RKO (cell line): ENCODE measurements at places on chromosomes 3 and 15.
A peak's percentile ranks its signal among the peaks of the same experiment; 100 is the strongest.

- no peak for DNase-seq
Measured at GRCh38 chr3:52714335-52715302, 8.7 kb downstream of the SPCS1 start.

- no peak for DNase-seq
Measured at GRCh38 chr15:64695561-64695992, 79.8 kb downstream of the RBPMS2 start.

- DNase-seq: no peak
Measured at GRCh38 chr3:5428607-5429516, 241.4 kb downstream of the EDEM1 start.

- no peak for DNase-seq
Measured at GRCh38 chr3:72906154-72906553, 18.3 kb downstream of the GXYLT2 start.

GRCh38 chr15:93703092-93703739, 528.1 kb upstream of the MCTP2 start:
- no peak for DNase-seq

GRCh38 chr3:176954517-176954916, 242.8 kb downstream of the TBL1XR1 start:
- no peak for DNase-seq

- DNase-seq: no peak
Measured at GRCh38 chr3:148881286-148881685, 16.2 kb downstream of the CPA3 start.

GRCh38 chr3:47280519-47280918, 2.1 kb downstream of the KIF9 start:
- DNase-seq: no peak

GRCh38 chr15:79773128-79773527, 123.7 kb downstream of the MTHFS start:
- DNase-seq: no peak

DNA sequence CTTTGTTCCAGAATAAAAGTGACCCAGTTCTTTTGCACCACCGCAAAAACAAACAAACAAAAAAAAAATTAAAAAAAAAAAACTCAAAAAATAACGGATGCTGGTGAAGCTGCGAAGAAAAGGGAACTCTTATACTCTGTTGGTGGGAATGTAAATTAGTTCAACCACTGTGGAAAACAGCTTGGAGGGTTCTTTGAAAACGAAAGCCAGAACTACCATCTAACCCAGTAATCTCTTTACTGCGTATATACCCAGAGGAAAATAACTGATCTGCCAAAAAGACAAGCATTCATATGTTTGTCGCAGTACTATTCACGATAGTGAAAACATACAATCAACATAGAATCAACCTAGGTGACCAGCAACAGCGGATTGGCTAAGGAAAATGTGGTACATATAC, 298.9 kb upstream of the CBLB start:
- no peak for DNase-seq

GRCh38 chr15:78072080-78072892, 5.2 kb downstream of the TBC1D2B start:
- DNase-seq: no peak

GRCh38 chr3:56989169-56989976, 71.1 kb upstream of the SPATA12 start:
- DNase-seq: no peak

DNA sequence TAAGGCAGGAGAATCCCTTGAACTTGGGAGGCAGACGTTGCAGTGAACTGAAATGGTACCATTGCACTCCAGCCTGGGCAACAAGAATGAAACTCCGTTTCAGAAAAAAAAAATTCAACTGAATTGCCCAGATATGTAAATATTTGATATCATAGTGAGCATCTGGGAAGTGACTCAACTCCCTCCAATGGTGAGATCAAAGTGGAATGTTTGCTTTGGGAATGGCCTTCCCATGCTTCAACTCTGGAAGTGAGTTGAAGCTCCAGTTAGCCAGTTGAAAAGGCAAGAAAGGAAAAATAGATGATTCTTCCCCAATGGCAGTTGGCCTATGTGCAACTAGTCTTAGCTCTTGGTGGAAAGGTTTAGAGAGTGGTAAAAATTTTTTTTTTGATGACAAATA, 131.6 kb upstream of the CMC1 start:
- no peak for DNase-seq

DNA sequence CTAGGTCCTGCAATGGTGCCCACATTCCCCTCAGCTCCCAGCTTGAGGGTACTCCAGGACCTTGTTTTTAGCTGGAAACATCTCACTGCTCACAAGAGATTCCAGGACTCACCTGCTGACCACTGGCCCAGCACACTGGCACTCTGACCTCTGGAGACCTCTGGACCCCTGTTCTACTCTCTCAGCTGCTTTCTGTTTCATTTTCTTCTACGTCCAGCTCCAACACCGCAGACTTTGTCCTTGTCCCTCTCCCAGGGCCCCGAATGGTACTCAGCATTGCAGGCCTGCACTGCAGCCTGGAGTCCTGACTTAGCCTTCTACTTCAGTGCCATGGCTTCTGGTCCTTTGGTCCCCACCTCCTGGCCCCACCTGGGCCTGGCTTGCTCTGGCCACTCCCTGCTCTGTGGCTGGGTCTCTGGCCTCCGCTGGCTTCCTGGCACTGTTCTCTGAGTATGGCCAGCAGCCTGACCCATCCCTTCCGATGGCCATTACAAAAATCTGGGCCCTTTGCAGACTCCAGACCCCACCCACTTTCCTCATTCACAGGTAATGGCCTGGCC, 27.9 kb downstream of the KY start:
- no peak for DNase-seq

DNA sequence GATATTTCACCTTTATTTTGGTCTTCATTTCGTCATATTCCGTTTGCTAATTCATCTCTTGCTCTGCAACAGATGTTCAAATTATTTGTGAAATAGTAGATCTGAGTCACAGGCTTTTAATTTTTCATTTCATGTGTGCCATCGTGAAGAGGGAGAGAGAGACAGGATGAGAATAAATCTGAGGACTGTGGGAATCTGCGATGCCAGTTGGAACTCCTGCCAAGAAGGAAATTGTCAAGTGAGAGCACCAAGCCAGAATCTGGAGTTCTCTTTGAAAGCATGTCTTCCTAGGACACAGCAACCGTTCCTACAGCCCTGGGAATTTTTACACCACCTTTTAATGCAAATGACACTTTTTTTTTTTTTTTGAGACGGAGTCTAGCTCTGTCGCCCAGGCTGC, 48.8 kb downstream of the NSMCE3 start:
- DNase-seq: no peak

GRCh38 chr15:48046813-48047438, 73.9 kb upstream of the SLC24A5 start:
- DNase-seq: no peak

DNA sequence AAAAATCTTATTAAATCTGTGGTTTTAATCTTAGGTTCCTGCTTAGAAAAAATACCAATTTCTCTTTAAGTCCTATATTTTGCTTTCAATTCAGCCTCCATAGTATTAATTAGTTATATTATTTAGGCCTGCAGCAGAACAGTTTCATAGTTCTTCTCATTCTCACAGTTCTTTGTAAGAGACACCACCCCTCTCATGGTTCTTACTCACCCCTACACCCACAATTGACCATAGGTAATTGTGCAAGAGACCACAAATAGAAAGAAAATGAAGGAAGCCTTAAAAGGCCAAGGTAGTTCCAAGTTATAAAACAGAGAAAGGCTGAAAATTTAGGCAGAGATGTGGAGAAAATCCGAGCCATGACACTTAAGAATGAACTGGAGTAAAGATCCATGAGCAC, 415.3 kb downstream of the TIGIT start:
- DNase-seq: no peak

GRCh38 chr3:45777111-45777745, 19.1 kb downstream of the SLC6A20 start:
- no peak for DNase-seq

GRCh38 chr3:128804811-128805155, 74.6 kb upstream of the ACAD9 start:
- no peak for DNase-seq

GRCh38 chr15:56052395-56053045, 59.1 kb upstream of the NEDD4 start:
- DNase-seq: peak; percentile 84

DNA sequence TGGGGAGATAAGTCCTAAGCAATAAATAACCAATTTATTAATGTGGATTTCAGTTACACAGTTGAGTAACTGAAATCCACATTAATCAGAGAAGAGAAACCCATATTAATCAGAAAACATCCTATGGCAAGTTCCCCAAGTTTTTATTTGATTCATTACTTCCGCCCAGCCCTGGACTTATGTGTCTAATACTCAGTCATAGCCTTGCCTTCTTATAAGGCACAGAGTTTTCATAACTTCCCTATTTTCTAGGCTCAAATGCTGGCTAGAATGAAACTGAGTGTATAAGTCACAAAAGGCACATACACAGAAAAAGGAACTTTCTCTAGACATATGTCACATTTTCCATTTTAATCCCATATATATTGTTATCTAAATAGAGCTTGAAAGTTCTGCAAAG, 28.8 kb downstream of the CD47 start:
- no peak for DNase-seq

GRCh38 chr3:125037498-125038150, 18.2 kb downstream of the HEG1 start:
- DNase-seq: no peak

GRCh38 chr3:161890147-161890625, 393.6 kb downstream of the OTOL1 start:
- peak; percentile 48 for DNase-seq

- no peak for DNase-seq
Measured at GRCh38 chr15:101135532-101136166, 116.2 kb downstream of the CHSY1 start.

- no peak for DNase-seq
Measured at GRCh38 chr15:101187820-101188636, 63.8 kb downstream of the CHSY1 start.

DNA sequence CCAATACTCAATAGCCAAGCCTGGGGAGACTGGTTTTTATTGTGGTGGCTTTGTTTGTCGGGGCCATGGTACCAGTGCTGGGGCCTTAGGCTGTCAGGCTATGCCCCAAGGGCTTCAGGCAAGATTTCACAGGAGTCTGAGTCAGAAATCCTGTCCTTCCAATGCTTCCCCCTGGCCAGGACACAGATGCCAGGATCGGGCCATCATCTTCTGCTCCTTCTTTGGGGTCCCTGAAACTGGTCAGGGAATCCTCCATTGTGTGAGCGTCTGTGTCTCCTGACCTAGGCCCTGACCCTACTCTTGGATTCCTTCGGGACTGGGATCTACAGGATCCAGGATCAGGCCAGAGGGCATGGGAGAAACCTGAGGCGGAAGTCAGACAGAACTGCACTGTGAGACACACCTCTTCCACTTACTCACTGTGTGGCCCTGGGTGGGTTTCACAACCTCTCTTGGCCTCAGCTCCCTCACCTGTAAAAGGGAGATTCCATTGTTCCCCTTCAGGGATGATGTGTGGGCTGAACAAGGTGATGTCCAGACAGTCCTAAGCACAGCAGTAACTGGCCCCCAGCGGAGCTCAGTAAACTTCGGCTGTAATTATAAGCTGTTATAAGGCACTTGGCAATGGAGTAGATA, 292.7 kb downstream of the UACA start:
- DNase-seq: no peak

DNA sequence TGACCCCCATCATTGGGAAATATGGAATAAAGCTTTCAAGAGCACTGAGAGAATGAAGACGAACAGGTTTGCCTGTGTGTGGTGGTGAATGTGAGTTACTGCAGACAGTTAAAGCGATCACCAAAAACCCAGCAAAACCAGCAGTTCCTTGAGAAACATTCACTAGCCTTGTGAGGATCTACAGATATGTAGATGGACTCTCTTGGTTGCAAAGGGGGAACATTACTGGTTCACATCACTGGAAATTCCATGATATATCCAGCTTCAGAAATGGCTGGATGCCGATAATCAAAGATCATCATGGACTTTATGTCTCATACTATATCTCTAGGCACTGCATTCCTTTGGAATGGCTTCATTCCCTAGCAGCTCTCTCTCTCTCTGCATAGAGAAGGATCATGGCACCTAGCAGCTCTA, 10.2 kb upstream of the HERC1 start:
- DNase-seq: peak; percentile 22

DNA sequence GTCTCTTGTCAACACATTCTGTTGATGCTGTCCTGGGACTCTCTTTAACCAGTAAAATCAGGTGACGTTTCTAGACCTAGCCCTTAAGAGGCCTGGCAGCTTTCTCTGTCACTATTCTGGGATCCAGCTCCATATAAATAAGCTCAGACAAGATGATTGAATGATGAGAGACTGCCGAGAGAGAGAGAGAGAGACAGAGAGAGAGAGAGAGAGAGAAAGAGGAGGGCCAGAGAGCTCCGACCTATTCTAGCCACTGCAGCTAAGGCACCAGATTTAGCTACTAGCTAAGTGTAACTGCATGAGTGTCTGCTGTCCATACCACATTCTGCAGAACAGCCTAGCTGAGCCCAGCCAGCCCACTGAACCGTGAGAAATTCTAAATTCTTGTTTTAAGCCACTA, 36.1 kb upstream of the CTXND1 start:
- DNase-seq: no peak

DNA sequence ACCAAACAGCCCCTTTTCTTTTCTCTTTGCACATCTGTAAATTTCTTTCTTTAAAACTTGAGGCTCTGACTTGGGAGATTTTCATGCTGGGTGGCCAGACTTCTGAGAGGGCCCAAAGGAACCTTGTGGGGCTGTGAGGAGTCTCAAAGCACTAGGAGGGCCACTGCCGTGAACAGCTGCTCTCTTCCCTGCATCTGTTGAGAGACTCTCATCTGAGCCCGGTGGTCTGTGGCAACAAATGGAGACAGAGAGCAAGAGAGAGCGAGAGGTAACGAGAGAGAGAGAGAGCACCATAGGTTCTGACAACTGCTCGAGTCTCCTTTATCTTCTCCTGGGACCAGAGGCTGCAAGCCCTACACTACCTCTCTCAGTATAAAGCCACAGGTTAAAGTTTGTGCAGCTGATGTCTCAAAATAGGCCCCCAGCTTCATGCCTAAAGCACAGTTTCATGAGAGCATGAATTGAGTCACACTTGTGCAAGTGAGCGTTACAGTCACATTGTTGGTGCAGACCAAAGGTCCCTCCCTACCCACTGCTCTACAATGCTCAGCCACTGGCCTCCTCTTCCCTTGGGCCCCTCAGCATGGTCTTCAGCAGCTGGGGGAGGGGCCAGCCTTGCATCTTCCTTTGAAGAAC, 60.7 kb downstream of the ZNF621 start:
- DNase-seq: no peak

GRCh38 chr3:186275436-186275835, 86.6 kb downstream of the DGKG start:
- DNase-seq: no peak

- peak; percentile 42 for DNase-seq
Measured at GRCh38 chr3:48018841-48019240, 2.6 kb upstream of the MAP4 start.

DNA sequence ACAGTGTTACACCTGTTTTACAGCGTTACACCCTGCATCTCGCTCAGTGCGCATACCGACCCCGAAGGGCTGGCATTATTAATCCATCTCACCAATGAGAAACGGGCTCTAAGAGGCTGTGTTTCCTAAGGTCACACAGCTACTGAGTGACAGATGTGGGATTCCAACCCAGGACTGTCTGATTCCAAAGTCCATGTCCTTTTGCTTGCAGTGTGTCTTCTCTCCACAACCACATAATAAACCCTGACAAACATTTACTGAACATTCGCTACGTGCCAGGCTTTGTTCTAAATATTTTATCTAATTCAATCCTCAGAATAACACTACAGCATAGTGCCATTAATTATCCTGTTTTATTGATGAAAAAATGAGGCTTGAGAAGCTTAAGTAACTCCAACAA, 79.1 kb downstream of the RAB11A start:
- DNase-seq: no peak

- DNase-seq: no peak
Measured at GRCh38 chr3:128221328-128221727, 68.0 kb downstream of the EEFSEC start.
